ENCODE measurements at places on chromosomes 3 and 15.
A peak's percentile ranks its signal among the peaks of the same experiment; 100 is the strongest.

DNA sequence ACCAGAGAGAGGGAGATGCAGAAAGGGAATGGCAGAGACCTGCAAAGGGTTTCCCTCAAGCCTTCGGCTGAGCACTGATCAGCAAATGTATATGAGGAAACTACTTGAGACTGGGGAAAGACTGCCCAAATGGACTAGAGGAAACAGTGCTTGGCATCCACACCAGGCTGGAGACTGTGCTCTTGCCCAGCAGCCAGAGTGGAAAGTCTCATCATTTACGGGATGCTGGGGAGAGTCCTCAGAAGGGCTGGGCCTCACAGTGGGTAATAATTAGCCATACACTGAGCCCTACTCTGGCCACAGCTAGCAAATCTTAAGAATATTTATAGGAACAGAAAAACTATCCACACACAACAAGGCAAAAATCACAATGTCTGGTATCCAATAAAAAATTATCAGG, 18.5 kb downstream of the RAB6B start:
- DNase-seq: no peak

- no peak for DNase-seq
These were observed 149.7 kb upstream of the IL12A start for GRCh38 chr3:159838938-159839337.

- DNase-seq: no peak
These were observed 9.8 kb upstream of the TMEM40 start for GRCh38 chr3:12768579-12769527.

DNA sequence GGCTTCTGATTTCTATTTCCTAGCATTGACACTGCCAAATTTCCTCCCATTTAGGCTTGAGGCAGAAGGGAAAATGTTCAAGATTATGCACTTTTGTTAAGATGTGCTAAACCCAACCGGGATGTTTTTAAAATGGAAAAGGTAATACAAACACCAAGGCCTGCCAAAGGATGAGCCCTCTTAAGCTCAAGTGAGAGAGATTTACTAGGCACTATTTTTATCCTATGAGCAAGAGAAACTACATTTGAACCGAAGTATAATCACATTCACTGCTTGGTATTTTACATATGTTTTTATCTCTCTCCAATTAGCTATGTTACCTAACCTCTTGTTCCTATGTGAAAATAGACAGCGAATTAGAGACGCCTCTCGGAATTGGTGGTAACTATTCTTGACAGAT, 295.8 kb downstream of the GABRB3 start:
- DNase-seq: no peak

DNA sequence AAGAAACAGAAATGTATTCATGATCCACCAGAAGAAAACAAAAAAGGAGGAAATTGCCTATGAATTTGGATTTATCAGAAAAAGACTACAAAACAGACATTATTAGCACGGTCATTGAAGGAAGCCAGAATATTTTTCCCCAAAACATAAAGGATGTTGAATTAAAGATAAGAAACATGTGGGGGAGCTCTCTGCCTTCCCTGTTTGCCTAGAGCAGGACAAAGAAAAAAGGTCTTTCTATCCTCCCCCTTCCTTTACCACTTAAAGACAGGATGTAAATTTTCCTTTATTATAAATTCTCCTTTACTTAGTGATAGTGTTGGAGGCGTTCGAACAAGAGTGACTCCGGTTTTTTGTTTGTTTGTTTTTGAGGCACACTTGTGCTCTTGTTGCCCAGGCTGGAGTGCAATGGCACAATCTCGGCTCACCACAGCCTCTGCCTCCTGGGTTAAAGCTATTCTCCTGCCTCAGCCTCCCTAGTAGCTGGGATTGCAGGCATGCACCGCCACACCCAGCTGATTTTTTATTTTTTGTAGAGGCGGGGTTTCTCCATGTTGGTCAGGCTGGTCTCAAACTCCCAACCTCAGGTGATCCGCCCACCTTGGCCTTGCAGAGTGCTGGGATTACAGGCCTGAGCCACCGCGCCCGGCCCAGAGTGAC, 14.9 kb upstream of the RPN1 start:
- DNase-seq: peak; percentile 35

DNA sequence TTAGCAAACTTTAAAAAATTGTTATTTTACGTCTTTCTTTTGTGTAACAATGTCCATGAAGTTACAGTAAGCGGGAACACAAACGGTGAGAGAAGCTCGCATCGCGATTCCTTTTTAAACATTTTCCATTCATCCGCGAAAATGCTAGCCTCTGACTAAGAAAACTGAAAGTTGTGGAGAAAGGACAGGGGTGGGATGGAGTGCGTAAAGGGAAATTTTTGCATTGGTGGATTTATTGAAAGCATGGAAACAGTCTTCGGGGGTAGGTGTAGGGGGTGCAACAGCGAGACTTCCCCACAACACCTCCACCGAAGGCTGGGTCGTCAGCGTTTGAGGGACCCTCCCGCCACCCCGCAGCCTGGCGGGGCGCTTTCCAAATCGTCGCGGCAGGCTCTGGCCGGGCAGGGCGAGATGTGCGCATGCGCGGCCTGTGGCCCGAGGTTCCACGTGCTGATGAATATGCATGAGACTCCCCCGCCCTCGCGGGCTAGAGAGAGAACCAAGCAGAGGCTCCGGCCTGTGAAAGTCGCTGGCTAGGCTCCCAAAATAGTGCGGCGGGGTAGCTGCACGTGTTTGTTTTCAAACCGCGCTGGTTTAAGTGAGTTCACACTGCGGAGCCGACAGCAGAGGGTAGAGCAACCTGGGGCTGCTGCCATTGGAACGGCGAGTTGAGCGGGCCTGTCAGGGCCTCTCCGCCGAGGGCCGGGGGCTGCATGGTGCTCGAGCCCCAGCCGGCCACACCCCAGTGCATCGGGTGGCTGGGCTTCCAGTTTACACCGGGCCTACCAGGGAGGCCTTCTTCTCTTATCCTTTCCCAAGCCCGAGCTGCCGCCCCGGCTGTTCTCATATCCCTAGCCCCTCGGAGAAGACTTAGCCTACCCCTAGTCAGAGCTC, 9.9 kb downstream of the ZIC1 start:
- DNase-seq: no peak

DNA sequence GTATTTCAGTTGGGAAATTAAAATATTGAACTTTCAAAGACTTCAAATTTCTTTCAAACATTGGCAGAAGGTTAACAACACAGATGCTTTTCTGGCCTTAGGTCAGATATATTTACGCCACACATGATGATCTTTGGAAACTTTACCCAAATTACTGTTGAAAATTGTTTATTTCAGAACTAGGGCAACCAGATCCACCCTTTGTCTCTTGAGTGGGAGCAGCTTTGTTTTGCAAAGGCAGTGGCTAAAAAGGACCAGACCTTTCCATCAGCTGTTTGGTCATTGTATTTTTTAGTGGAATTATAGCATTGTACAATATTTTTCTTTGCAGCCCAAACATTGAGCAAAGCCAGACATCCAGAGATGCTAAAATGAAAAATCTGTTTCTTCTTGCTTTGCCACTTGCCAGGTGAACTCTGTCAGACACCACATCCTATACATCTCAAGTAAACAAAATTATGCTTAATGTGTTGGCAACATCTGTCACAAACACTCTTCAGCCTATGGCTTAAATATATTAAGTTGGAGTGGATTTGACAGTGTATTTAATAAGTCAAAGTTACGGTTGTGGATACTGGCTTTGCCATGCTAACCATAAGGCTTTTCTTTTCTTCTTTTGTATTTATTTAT, 651.9 kb downstream of the RBMS3 start:
- DNase-seq: no peak

All from cardiac fibroblast (primary cell).